ENCODE measurements at places on chromosomes 13 and 19. TPM values are rescaled to one million over a fixed set of nuclear protein-coding genes. Genes with fewer than 3 reads are reported as not detected.

CGB8 gene
- not detected for total RNA-seq

ZNF440 gene
- total RNA-seq, result 4.7 TPM

FLT1 gene
- total RNA-seq, result 12.6 TPM

CRX gene
- total RNA-seq, result not detected

Data from left lobe of liver (tissue), 2 donors.